ENCODE measurements at places on chromosomes 7 and 10.

- no peak for DNase-seq
These were observed 268.5 kb upstream of the AKR1E2 start for GRCh38 chr10:4557469-4557868.

GRCh38 chr7:149285603-149286002, 23.6 kb downstream of the ZNF783 start:
- DNase-seq = peak; percentile 35

GRCh38 chr7:26879671-26880070, 15.3 kb upstream of the SKAP2 start:
- DNase-seq = no peak

DNA sequence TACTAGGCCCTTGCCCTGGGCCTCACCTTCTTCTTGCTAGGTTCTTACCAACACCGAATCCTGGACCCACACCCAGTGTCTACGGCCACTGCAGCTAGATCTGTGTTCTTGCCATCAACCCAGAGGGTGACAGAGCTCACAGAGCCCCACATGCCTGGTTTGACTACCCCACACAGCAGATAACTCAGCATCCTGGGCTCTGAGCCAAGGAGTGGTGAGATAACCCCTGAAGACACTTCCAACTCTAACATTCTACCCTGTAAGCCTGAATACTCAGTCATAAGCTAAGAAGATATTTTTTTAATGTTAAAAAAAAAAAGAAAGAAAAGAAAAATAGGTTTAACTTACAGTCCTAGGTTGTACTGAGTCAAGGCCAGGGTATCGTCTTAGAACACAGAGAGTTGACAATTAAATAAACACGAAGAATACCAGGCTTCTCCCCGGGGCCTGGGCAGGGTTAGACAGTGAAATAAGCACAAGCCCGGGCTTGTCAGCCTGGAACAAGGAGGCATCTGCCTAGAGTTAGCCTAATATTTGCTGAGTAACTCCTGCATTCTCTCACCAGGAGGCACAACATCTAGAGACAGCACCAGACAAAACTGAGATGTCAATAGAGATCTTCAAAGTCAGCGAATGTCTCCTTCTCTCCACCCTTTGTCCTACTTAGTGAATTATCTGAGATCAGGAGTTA, 556.5 kb upstream of the LRRN3 start:
- DNase-seq = peak; percentile 16

DNA sequence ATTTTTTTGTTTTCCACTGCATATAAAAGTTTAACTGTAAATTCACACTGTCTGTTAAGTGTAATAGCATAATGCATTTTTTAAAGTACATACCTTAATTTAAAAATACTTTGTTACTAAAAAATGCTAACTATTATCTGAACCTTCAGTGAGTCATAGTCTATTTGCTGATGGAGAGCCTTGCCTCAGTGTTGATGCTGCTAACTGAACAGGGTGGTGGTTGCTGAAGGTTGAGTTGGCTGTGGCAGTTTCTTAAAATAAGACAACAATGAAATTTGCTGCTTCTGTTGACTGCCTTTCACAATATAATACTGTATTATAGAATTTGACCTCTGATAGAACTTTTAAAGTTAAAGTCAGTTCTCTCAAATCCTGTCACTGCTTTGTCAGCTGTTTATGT, 72.3 kb upstream of the GATAD1 start:
- no peak for DNase-seq

GRCh38 chr7:55036950-55037736, 18.3 kb downstream of the EGFR start:
- no peak for DNase-seq

DNA sequence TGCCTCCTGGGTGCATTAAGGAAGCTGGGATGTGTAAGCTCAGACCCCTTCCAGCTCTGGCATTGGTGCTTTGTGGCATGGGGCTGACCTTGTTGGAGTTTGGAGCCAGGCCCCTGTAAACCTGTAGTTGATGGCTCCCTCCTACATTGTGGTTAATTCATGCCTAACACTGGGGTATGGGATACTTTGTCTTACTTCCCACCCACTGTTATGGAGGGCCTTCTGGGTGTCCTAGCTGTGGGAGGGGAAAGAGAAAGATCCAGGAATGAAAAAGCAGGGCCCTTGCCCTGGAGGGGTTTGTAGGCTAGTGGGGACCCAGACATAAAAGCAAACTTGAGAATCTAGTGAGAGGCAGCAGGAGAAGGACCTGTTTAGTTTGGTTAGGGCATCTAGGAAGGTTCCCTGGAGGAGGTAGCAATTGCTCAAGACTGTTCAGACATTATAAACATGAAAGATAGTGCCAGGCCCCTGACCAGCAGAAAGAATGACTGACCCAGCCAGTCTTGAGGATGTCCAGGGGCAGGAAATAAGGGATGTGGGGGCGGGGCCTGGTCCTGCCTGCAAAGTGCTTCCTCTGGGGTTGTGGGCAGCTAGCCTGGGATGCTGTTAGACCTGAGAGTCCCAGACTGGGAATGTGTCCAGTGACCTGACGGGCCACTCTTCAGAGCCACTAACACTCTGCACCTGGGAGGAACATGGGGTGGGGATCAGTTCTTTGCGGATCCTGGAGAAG, 6.6 kb downstream of the ADAMTS14 start:
- DNase-seq = peak; percentile 15

- DNase-seq = no peak
These were observed 33.4 kb downstream of the PRPS1L1 start for GRCh38 chr7:17994079-17994850.

- DNase-seq = no peak
These were observed 40.6 kb downstream of the GHRHR start for GRCh38 chr7:31004393-31004792.

- DNase-seq = no peak
These were observed 57.7 kb downstream of the PTPRE start for GRCh38 chr10:127964621-127965020.

- DNase-seq = no peak
These were observed 9.5 kb downstream of the GHRHR start for GRCh38 chr7:30973292-30973691.

DNA sequence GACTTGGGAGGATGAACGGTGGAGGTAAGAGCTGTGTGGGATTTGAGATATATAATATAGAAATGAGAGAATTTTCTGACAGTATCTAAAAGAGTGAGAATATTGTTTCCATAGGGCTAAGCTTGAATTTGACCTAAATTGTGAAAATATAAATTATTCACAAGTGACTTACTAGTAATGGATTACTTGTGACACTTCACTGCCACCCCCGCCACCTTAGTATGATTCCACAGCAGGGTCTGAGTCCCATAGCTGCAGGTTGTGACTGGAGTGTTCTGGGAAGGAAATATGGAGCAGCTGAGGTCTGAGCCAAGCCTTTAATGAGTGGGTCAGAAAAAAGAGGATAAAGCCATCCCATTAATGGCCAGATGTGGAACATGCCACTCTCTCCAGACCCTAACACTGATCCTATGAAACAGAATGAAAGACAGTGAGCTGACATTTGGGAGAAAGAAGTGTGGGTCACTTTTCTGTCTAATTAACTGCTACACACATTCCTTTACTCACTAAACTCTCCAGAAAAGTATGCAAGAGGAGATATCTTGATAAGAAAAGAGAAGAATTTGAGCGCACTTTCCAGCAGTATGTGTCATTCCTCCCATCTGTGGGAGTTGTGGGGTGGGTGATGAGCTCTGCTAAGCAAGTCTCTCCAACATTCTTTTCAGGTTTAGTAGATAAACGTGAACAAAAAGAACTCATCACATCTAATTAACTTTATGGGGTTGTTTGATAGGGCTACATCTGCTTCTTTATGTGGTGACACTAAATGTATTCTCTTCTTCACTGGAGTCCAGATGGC, 1193.4 kb downstream of the SORCS3 start:
- DNase-seq = no peak

- DNase-seq = no peak
These were observed 1.8 kb downstream of the ALOX5 start for GRCh38 chr10:45375716-45376231.

GRCh38 chr7:70178211-70178610, 579.9 kb downstream of the AUTS2 start:
- no peak for DNase-seq

GRCh38 chr10:22573820-22574569, 140.4 kb downstream of the PIP4K2A start:
- DNase-seq = peak; percentile 45

GRCh38 chr7:18515067-18515466, 19.5 kb downstream of the HDAC9 start:
- DNase-seq = no peak

- no peak for DNase-seq
These were observed 5.8 kb upstream of the RP9 start for GRCh38 chr7:33114976-33115375.

- no peak for DNase-seq
These were observed 34.7 kb downstream of the PODXL start for GRCh38 chr7:131521651-131522163.

- no peak for DNase-seq
These were observed 7.7 kb upstream of the ABCB1 start for GRCh38 chr7:87608431-87608830.

DNA sequence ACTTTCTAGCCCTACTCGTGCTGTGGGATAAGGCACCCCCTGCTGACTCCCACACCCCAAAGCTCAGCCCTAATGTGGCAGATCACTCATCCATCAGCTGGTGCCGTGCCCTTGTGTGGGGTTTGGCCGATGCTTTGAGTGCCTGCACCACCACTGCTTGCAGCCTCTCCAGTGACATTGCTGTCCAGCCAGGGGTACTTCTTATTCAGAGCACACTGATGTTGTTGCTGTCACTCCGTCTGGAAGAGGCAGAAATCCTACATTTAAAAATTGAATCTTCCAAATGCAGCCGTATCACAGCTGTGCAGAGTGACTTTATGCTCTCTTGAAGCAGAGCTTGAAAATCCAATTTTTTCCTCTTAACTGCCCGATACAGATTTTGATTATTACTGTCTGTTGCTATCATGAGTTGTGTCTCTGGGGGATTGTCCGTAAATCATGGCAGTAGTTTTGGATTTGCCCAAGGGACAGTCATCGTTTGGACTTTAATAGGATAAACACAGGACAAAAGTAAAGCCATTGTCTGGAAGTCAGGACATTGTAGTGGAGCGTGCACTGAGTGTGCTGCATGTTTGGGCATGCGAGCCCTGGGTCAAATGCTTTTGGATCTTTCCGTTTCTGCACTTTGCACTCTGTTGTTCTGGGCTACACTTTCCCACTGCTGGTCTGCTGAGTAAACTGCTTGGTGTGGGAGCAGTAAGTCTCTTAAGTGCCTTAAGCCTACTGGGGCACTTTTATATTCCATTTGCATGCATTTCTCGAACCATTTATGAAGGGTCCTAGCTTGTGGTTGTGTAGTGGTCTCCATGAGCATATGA, 128.2 kb downstream of the DOCK1 start:
- no peak for DNase-seq

GRCh38 chr7:3210531-3210930, 90.5 kb upstream of the SDK1 start:
- DNase-seq = peak; percentile 26

GRCh38 chr10:99539120-99539519, 6.4 kb downstream of the NKX2-3 start:
- DNase-seq = no peak

DNA sequence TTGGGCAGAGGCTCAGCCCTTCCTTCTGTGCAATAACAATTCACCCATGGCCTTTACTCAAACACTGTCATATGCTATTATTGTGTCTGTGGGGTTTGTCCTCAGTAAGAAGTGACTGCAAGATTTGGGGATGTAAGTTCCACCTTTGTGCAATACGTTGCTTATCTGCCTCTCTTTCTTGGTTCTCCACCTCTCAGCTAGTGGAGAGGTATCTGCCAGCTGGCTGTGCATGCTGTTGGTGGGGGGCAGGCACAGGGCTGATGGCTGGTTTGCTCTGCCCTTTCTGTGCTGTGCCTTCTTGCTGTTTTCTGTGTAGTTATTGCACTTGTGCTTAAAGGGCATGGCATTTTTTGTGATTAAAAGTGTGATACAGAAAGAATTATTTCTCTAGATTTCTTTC, 36.2 kb downstream of the CNNM1 start:
- DNase-seq = no peak

DNA sequence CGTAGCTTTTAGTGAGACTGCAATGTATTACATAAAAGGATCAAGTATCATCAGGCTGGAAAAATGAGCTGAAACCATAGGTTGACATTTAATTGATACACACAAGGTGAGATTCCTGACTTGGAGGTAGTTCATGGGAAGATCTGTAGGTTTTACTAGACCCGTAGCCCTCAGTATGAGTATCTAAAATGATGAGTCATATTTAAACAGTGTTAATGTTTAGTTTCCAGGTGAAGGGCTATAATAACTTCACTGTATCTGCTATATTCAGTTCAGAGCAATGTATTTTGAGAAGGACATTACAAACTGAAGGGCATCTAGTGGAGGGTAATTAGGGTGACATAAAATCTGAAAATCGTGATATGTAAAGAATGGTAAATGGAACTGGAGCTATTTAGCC, 35.0 kb downstream of the ENTPD1 start:
- no peak for DNase-seq

DNA sequence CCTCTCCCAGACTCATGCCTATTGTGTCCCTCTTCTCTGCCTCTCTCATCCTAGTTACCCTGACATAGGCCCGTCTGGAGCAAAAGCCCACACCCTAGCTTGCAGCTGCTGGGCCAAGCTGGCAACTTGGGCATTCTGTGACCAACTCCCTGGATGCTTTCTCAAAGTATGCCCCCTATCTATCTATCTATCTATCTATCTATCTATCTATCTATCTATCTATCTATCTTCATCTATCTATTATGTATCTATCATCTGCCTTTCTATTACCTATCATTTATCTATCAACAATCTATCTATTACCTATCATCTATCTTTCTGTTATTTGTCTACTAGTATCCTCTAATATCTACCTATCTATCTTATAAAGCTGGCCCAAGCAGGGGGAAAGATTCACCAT, 45.4 kb upstream of the COL13A1 start:
- DNase-seq = no peak

- no peak for DNase-seq
These were observed 94.5 kb downstream of the COL26A1 start for GRCh38 chr7:101457001-101457750.

- peak; percentile 33 for DNase-seq
These were observed 6.4 kb downstream of the AGMO start for GRCh38 chr7:15555381-15555859.

DNA sequence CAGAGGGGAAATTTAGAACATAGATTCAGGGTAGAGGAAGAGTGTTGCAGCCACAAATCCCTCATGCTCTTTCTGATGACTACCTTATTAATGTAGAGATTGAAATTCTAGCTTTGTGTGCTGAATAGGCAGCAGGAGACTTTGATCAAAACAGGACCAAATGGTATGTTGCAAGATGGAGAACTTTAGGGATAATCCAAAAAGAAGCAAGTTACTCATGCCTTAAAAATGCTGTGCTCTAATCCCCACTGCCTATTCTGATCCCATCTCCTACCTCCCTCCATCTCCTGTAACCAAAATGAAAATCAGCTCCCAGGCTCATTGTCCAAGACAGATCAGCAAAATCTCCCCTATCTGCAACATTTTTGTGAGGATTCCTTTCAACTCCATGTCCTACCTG, 31.3 kb downstream of the CH25H start:
- DNase-seq = no peak
